Dorsolateral prefrontal cortex (tissue), 122 donors: ENCODE measurements at places on chromosomes 1 and 21. TPM values are rescaled to one million over a fixed set of nuclear protein-coding genes. Genes with fewer than 3 reads are reported as not detected.

The DYNLT5 gene
- total RNA-seq: 11.8 TPM

The FCRLB gene
- 1.9 TPM for total RNA-seq

The SMCP gene
- not detected for total RNA-seq

The CLDN19 gene
- total RNA-seq: not detected

The SV2A gene
- total RNA-seq: 159 TPM

The CAPN8 gene
- total RNA-seq: 3.4 TPM

The NR1I3 gene
- not detected for total RNA-seq

The LIN28A gene
- total RNA-seq: not detected

The IRF2BP2 gene
- total RNA-seq: 102 TPM

The ZNF593OS gene
- total RNA-seq: not detected

The COL6A2 gene
- total RNA-seq: 13.4 TPM

The ESPN gene
- total RNA-seq: 0.80 TPM

The KCNA3 gene
- total RNA-seq: 30.7 TPM

The PCP4L1 gene
- total RNA-seq: 37.2 TPM

The LCA5L gene
- 1.7 TPM for total RNA-seq

The ATP1A2 gene
- total RNA-seq: 525 TPM

The HUNK gene
- total RNA-seq: 14.0 TPM

The KLHDC8A gene
- total RNA-seq: 8.0 TPM

The GRHL3 gene
- not detected for total RNA-seq

The SFT2D2 gene
- 19.4 TPM for total RNA-seq

The UMODL1 gene
- total RNA-seq: 0.73 TPM

The GPR25 gene
- not detected for total RNA-seq

The CD2 gene
- total RNA-seq: 0.51 TPM

The EXTL1 gene
- 41.7 TPM for total RNA-seq

The TMOD4 gene
- not detected for total RNA-seq

The SLFNL1 gene
- 0.69 TPM for total RNA-seq

The CYP4A11 gene
- total RNA-seq: not detected

The HRNR gene
- total RNA-seq: not detected

The NBPF4 gene
- total RNA-seq: not detected

The GJB5 gene
- total RNA-seq: 2.1 TPM

The MTX1 gene
- total RNA-seq: 21.8 TPM

The SETD4 gene
- total RNA-seq: 34.7 TPM

The PAPPA2 gene
- 4.3 TPM for total RNA-seq

The IL10 gene
- not detected for total RNA-seq

The SLC26A9 gene
- total RNA-seq: 1.5 TPM

The OR2AK2 gene
- total RNA-seq: 0.82 TPM

The CPLANE2 gene
- total RNA-seq: 19.1 TPM

The GCSAML gene
- total RNA-seq: not detected

The CCDC27 gene
- not detected for total RNA-seq
